Activated T-helper 2 cell treated with anti-CD3 and anti-CD28 coated beads, Interferon-gamma antibody, Interleukin-2, Interleukin-4, amounts not matched to agents 10 μg/mL and 5 μg/mL and 100 μg/mL, durations not matched to agents 14 hours and 24 hours and 36 hours (primary cell): ENCODE measurements at places on chromosomes 4 and X.

DNA sequence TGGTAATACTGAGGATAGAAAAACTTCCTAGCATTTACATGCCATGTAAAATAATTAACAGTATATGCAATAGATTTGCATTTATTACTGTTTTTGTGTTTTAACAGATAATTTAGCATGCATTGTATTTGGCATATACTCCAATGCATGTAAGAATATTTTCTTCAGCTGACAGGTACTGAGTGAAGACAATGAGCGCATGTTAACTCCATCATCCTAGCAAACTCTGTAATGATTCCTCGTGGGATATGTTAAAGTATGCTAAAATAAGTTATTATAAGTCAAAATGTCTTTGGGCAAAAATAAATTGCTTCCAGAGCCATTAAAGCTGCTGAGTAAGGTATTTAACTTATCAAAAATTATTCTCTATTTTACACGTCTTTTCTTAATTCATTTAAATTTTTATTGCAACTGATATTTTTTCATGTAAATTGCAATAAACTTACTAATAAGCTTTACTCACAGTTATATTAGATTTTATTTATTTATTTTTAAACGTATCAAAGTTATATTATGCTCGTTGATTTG is 616.4 kb upstream of the NDST4 start:
- H3K27ac ChIP-seq = no peak overlapping the region
- no peaks in the 10 kb centered on the region for H3K36me3 ChIP-seq
- DNase-seq = no peak
- H3K4me3 ChIP-seq = no peak overlapping the region

DNA sequence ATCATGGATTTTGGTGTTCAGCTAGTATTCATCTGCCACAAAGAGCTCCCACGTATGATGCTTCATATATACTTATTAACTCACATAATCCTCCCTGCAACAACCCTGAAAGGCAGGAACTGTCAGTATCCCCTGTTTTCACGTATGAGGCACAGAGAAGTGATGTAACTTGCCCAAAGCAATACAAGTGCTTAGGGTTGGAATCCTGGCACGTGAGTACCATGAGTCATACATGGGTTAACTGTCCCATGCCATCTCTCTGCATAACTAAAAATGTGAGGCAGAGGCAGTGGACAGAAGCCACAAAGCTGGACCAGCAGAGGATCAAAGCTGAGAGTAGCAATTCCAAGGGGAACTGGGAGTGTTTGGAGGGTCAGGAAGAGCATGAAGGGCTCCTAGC is 35.7 kb upstream of the EGFL6 start:
- H3K4me1 ChIP-seq = no peaks in the 10 kb centered on the region
- no peaks in the 10 kb centered on the region for H3K27me3 ChIP-seq
- DNase-seq = no peak
- H3K4me3 ChIP-seq = no peak overlapping the region

GRCh38 chr4:35802644-35803043 is 441.7 kb downstream of the ARAP2 start:
- no peaks in the 10 kb centered on the region for H3K4me1 ChIP-seq
- H3K36me3 ChIP-seq = no peaks in the 10 kb centered on the region
- DNase-seq = no peak

GRCh38 chr4:65521666-65522065 is 148.6 kb downstream of the EPHA5 start:
- DNase-seq = no peak
- H3K36me3 ChIP-seq = no peaks in the 10 kb centered on the region
- no peak overlapping the region for H3K4me3 ChIP-seq
- no peaks in the 10 kb centered on the region for H3K4me1 ChIP-seq
- H3K27ac ChIP-seq = no peak overlapping the region
- no peaks in the 10 kb centered on the region for H3K27me3 ChIP-seq

GRCh38 chr4:168630445-168631187 is 133.8 kb downstream of the PALLD start:
- DNase-seq = no peak
- H3K36me3 ChIP-seq = no peaks in the 10 kb centered on the region
- no peak overlapping the region for H3K27ac ChIP-seq
- H3K27me3 ChIP-seq = peaks cover 66% of the 10 kb centered on the region
- H3K4me3 ChIP-seq = no peak overlapping the region
- peaks cover 15% of the 10 kb centered on the region for H3K4me1 ChIP-seq

GRCh38 chr4:82049294-82049693 is 324.5 kb downstream of the HNRNPD start:
- DNase-seq = no peak
- no peak overlapping the region for H3K4me3 ChIP-seq
- no peak overlapping the region for H3K27ac ChIP-seq
- no peaks in the 10 kb centered on the region for H3K4me1 ChIP-seq
- no peaks in the 10 kb centered on the region for H3K36me3 ChIP-seq

DNA sequence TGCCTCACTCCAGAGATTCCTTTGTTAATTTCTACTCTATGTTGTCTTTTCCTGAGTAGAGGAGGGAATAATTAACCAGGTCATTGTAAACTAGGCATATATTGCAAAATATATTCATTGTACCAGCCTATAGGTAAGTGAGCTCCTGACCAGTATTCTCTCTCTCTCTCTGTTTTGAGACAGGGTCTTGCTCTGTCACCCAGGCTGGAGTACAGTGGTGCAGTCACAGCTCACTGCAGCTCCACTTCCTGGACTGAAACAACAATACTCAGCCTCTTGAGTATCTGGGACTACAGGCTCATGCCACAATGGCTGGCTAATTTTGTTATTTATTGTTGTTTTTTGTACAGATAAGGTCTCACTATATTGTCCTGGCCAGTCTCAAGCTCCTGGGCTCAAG is 198.3 kb downstream of the ARAP2 start:
- DNase-seq = no peak
- H3K36me3 ChIP-seq = no peaks in the 10 kb centered on the region
- no peaks in the 10 kb centered on the region for H3K27me3 ChIP-seq
- no peak overlapping the region for H3K4me3 ChIP-seq
- no peaks in the 10 kb centered on the region for H3K4me1 ChIP-seq
- H3K27ac ChIP-seq = no peak overlapping the region
